ENCODE measurements at places on chromosomes 13 and 19.

DNA sequence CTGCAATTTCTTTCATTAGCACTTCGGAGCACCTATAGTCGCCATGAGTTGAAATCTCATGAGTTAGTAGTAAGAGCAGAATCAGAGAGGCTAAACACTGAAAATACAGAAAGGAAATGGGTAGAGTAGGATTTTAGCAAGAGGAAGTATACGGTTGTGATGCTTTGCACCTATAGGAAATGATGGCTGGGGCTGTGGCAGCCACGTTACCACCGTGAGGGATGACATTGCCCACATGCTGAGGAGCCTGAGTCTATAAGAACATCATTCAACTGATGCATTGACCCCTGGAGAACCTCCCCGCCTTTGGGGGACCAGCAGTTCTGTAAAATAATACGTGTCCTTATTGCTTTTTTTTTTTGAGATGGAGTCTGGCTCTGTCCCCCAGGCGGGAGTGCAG, 20.4 kb downstream of the FAM187B start:
- DNase-seq, result no peak

DNA sequence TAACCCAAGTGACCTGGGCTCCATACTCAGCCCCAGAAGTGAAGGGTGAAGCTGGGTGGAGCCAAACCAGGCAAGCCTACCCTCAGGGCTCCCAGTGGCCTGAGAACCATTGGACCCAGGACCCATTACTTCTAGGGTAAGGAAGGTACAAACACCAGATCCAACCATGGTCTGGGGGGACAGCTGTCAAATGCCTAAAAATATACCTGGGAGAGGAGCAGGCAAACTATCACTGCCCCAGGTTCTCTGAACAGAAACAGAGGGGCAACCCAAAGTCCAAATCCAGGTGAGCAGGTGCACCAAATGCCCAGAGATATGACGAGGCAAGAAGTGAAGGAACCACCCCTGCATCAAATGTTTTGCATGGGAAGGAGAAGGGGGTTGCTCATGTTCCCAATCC, 6.1 kb upstream of the CEACAM7 start:
- DNase-seq, result no peak

GRCh38 chr13:74886502-74886901, 595.5 kb downstream of the TBC1D4 start:
- no peak for DNase-seq

DNA sequence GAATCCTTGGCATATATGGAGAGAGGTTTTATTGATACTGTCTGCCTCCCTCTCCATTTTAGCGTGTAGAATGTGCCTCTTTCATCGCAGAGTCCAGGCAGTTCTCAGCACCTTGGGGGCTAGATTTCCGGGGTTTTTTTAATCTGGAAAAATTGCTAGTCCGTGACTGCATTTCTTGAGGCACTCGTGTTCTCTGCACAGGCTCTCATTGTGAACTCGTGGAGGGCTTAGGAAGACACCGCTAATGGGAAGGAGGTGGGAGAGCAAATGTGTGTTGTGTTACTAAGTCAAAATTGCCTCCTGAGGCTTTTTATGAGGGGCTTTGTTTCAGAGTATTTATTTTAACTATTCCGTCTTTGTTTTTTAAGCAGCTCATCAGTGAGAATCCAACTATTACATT, 10.1 kb downstream of the ING1 start:
- no peak for DNase-seq

DNA sequence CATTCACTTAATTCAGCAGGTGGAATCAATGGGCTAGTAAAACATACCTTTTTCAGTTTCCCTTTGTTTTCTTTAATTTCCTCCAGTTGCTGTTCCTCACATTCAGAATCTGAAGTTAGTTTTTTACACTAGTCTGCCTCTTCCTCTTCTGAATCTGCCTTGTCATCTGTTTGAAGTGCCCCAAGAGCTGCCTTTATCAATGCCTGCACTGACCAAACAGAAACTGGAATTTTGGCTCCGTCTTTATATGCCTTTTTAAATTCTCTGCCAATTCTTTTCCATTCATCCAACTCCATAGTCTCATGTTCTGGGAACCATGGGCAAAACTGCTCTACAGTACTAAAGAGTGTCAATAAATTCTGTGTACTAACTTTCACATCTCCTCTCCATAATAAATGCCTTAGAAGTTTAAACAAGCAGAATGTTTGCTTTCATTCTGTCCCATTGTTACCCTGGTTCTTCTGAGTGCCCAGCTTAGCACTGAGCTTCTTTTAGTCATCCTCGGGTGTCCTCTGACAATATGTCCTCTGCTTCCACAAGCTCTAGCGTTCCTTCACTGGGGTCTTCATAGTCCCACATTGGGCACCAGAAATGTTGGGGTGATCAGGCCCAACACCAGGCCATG, 154.2 kb downstream of the ZNF486 start:
- DNase-seq, result no peak

- DNase-seq, result no peak
These were observed 65.2 kb downstream of the DACH1 start for GRCh38 chr13:71801781-71802180.

DNA sequence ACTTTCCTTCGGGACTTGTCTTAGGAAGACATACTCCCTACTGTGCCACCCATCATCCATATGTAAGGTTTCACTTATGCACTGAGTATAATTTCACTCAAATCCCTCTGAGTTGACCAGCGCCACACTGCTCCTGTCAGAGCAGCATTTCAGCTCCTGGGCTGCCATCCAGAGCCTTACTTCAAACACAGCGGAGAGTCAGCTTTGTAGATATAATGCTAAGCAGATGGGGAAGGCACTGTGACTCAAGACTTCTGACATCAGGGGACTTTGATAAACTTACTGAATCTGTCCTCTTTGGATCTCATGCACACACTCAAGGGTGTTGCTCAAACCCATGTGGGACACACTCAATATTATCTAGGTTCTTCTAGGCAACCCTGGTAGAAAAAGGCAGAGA, 34.9 kb downstream of the DOCK9 start:
- no peak for DNase-seq

- DNase-seq, result no peak
These were observed 26.7 kb downstream of the CAB39L start for GRCh38 chr13:49417161-49417560.

GRCh38 chr19:54029930-54030490, 33.7 kb downstream of the VSTM1 start:
- DNase-seq, result peak; percentile 73

DNA sequence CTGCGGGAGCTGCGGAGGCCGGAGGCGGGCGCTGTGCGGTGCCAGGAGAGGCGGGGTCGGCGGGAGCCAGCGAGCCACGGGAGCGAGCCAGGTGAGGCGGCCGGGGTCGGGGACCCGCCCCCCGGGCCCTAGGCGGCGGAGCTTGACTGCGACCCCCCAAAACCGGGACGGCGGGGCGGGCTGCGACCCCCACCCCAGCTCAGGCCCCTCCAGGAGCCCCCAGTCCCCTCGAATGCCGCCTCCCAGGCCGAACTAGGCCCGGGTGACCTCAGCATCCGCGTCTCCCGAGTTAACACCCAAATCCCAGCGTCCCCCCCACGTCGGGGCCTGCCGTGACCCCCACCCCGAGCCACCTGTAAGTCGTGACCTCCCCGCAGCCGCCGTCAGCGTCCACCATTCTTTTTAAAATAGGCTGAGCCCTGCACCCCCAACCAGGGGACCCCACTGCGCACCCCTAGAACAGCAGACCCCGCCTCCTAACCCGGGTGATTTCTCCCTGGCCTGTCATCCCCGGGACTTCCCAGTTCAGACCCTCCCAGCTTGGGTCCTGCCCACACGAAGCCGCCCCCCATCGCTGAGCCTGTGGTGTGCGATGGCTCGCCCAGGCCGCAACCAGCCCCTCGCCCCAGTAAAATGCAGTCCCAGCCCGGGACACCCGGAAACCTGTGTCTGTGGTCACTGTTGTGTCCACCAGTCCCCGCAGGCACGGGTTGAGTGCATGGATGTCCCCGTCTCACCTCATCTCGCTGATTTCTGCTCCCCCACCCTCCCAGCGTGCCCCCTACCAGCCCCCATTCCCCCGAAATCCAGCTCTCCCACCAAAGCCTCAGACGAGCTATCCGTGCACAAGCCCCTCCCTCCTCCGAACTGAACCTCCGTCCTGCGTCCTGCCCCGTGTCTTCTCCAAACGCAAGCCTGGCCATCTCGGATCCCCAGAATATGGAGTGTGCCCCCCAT, 551 bp downstream of the FZR1 start:
- no peak for DNase-seq

DNA sequence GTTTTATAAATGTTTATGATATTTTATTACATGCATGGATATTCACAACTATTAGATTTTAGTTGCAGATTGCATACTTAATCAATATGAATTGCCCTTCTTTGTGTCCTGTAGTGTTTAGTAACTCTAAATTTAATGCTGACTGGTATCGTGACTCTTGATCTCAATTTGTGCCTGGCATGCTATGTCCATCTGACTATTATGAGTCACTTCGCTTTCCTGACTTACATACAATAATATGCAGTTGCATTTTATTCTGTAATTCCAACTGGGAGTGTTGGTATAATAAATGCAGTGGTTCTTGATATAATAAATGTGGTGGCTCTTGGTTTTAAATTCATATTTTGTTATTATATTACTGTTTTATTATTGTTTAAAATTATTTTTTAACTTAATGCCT, 277.5 kb downstream of the LIG4 start:
- no peak for DNase-seq

- no peak for DNase-seq
These were observed 47.6 kb downstream of the PCDH8 start for GRCh38 chr13:52800856-52801255.

DNA sequence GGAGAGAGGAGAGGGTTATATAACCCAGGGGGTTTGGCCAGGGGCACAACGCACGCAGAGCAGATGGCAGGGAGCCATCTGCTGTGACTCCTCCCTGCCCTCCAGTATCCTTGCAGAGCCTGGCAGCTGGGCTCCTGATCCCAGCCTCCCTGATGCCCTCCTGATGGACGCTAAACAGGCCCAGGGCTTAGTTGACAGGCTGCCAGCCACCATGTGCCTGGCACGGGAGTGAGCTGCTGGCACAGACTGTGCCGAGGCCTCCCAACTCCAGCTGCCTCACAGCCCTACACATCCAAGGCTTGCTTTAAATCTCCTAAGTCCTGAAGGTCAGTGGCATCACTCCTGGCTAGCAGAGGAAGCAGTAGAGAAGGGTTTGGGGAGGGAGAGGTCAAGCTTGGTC, 16.7 kb downstream of the SYDE1 start:
- DNase-seq, result no peak

DNA sequence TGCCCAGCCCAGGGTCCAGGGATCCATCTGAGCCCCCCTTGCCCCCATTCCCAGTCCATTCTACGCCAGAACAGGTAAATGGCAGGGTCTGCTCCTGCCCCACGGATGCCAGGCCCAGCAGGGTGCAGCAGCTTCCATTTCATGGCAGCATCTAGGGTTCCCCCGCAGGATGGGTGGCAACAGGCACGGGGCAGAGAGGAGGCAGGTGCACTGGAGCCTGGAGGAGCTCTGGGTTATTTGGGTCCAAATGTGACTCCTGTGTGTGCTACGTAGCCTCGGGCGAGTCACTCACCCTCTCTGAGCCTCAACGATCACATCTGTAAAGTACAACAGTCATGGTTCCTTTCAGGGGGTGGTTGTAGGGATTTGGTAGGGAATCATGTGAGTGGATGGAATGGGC, 27.4 kb downstream of the IL12RB1 start:
- DNase-seq, result no peak

GRCh38 chr13:40145139-40145538, 489.7 kb downstream of the COG6 start:
- DNase-seq, result no peak

DNA sequence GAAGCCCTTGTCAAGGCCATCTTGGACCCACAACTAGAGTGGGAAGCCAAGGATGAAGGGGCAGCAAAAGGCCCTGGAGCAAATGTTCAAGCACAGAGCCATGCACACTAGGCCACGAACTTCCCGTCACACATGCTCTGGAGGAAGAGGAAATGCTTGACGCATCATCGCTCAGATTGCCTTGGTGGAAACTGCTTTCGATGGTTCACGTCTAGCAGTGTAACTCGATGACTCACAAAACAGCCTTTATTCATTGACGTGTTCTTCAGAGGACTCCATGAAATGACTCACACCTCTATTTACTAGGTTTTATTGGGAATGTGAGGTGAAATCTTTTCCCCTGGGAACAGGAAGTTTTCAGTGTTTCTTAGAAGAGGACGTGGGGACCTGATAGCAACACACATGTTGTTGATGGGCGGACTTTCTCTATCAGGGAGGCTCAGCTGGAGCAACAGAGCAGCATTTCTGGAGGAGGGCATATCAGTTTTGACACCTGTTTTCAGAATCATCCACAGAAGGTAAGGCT, 79.8 kb upstream of the FLT1 start:
- DNase-seq, result no peak

DNA sequence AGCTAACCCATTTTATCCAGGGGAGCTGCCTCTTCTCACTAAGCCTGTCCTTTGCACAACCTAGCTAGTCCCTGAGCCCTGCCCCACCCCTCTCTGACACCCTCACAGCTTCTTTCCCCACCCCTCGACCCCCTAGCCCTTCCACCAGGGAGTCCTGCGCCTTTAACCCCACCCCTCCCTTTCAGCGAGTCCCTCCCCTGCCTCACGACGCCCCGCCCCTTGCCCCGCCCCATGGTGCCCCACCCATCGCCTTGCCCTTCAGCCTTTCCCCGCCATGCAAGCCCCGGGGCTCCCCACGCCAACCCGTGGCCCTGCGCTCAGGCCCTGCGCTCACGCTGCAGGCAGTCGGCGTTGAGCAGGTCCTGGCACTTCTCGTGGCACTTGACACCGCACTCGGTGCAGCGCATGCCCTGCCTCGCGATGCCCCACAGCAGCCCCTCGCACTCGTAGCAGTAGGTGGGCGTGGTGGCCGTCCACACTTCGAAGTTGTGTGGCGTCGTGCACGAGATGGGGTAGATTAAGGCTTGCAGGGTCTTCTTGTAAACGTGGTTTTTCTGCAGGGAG, 40.0 kb downstream of the UNC13A start:
- peak; percentile 95 for DNase-seq

- DNase-seq, result no peak
These were observed 449.3 kb downstream of the PCDH9 start for GRCh38 chr13:66780814-66781213.

- no peak for DNase-seq
These were observed 21.6 kb downstream of the LTBP4 start for GRCh38 chr19:40622773-40623075.

DNA sequence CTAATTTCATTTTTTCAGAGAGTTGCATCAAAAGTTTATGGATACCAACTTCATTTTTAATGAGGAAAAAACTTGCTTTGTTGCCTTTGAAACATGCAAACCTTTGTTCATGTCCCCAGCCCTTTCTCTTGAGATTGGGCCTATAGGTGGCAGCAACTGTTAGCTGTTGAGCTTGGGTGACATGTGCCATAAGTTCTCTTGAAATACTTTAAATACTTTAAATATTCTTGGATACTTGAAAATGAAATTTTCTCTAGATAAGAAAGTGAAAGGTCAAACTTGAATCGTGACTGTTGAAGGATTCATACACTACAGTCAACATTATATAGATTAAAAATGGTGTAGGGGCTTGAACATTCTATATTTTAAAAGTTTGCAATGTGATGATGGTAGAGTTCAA, 294.9 kb downstream of the NDFIP2 start:
- DNase-seq, result peak; percentile 46

DNA sequence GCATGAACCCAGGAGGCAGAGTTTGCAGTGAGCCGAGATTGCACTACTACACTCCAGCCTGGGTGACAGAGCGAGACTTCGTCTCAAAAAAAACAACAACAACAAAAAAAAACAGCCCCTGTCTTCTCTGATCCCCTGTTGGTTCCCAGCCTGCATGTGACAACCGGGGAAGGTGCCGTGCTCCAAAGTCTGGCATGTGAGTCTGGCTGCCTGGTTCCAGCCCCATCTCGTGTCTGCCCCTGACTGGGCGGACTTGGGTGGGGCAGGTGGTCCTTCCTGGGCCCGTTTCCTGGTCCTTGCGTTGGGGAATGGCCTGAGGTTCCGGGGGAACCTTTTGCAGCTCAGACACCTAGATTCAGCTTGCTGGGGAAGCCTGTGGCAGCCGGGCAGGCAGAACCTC, 50.5 kb downstream of the DNM2 start:
- DNase-seq, result no peak

Measured in iPS-NIHi11 (cell line).